Activated CD8-positive, alpha-beta T cell treated with anti-CD3 and anti-CD28 coated beads for 36 hours (primary cell): ENCODE measurements at places on chromosomes 16 and 17. TPM values are rescaled to one million over a fixed set of nuclear protein-coding genes. Genes with fewer than 3 reads are reported as not detected.

- H3K4me1 ChIP-seq: peaks cover 13% of the 10 kb centered on the region
- no peak overlapping the region for H3K27ac ChIP-seq
- DNase-seq: no peak
- no peak overlapping the region for H3K4me3 ChIP-seq
- no peaks in the 10 kb centered on the region for H3K36me3 ChIP-seq
- no peaks in the 10 kb centered on the region for H3K27me3 ChIP-seq
These were observed 4.4 kb downstream of the UBALD1 start for GRCh38 chr16:4610011-4611005.

DNA sequence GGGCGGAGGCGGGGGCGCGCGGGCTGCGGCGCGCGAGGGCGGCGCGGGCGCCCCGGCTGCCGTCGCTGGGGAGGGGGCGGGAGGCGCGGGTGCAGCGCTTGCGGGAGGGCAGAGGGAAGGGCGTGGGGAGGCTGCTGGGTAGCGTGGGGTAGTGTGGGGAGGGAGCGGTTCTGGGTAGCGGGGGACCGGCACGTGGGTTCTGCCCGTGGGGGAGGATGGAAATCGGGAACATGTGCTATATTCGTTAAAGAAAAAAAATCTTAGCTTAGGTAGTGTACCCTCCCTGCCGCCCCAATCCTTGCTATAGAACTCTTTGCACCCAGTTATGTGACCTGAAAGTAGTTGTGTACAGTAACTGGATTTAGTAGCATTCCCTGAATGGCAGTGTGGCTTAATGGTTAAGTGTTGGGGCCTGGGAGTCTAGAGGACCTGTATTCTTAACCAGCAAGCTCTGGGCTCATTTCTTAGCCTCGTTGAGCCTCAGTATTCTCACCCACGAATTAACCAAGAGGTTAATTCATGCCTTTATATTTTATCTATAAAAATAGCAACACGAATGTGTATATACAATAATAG is 646 bp downstream of the RABEP1 start:
- peak; percentile 49 for DNase-seq
- H3K4me1 ChIP-seq: peaks cover 29% of the 10 kb centered on the region
- peaks cover 22% of the 10 kb centered on the region for H3K36me3 ChIP-seq
- H3K4me3 ChIP-seq: peak overlapping the region; percentile 82

Gene CNGB1
- not detected for total RNA-seq

- no peak overlapping the region for H3K4me3 ChIP-seq
- H3K4me1 ChIP-seq: no peaks in the 10 kb centered on the region
- H3K27me3 ChIP-seq: peaks cover 2% of the 10 kb centered on the region
- H3K36me3 ChIP-seq: no peaks in the 10 kb centered on the region
These were observed 11.5 kb downstream of the KCNJ16 start for GRCh38 chr17:70086516-70086915.

Gene KRT16
- not detected for total RNA-seq

GRCh38 chr17:79985361-79985942 is 50.2 kb downstream of the TBC1D16 start:
- no peaks in the 10 kb centered on the region for H3K27me3 ChIP-seq
- no peak for DNase-seq
- H3K36me3 ChIP-seq: no peaks in the 10 kb centered on the region
- no peak overlapping the region for H3K27ac ChIP-seq
- H3K4me3 ChIP-seq: no peak overlapping the region
- peaks cover 8% of the 10 kb centered on the region for H3K4me1 ChIP-seq

Gene SMIM5
- 0.07 TPM for total RNA-seq

GRCh38 chr16:89095491-89095951 is 1.9 kb downstream of the ACSF3 start:
- peak; percentile 31 for DNase-seq
- H3K4me1 ChIP-seq: peaks cover 52% of the 10 kb centered on the region
- peak overlapping the region; percentile 96 for H3K27ac ChIP-seq
- no peaks in the 10 kb centered on the region for H3K27me3 ChIP-seq

- peak; percentile 16 for DNase-seq
- H3K27ac ChIP-seq: no peak overlapping the region
- no peak overlapping the region for H3K4me3 ChIP-seq
- no peaks in the 10 kb centered on the region for H3K36me3 ChIP-seq
- no peaks in the 10 kb centered on the region for H3K27me3 ChIP-seq
These were observed 192.8 kb downstream of the XYLT1 start for GRCh38 chr16:17277981-17278381.

- peak overlapping the region; percentile 38 for H3K4me3 ChIP-seq
- no peak for DNase-seq
- no peaks in the 10 kb centered on the region for H3K27me3 ChIP-seq
These were observed 2.4 kb downstream of the VEZF1 start for GRCh38 chr17:57985675-57985974.

GRCh38 chr16:20675488-20676267 is 21.8 kb downstream of the ACSM1 start:
- DNase-seq: peak; percentile 53
- H3K27me3 ChIP-seq: no peaks in the 10 kb centered on the region
- H3K36me3 ChIP-seq: no peaks in the 10 kb centered on the region
- peaks cover 27% of the 10 kb centered on the region for H3K4me1 ChIP-seq
- peak overlapping the region; percentile 62 for H3K4me3 ChIP-seq
- H3K27ac ChIP-seq: peak overlapping the region; percentile 31

DNA sequence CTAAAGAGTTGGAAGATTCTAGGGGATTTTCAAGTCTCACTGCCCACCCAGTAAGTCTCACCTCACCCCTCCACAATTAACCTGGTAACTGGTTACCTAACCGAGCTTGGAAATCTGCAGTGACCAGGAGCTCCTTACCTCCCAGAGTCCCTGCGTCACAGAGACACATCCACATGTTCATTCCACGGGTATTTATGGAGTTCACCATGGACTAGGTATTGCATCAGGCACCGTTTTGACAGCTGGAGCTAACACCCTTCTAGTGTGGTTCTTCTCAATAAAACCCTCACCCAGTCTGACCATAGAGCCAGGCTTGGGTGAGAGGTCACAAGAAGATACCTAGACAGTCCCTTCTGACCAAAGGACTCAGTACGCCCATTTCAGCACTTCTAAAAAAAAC is 2.1 kb downstream of the CES5A start:
- no peak for DNase-seq
- H3K4me3 ChIP-seq: no peak overlapping the region
- H3K27me3 ChIP-seq: peaks cover 5% of the 10 kb centered on the region
- no peaks in the 10 kb centered on the region for H3K4me1 ChIP-seq

Gene TPSG1
- not detected for total RNA-seq

DNA sequence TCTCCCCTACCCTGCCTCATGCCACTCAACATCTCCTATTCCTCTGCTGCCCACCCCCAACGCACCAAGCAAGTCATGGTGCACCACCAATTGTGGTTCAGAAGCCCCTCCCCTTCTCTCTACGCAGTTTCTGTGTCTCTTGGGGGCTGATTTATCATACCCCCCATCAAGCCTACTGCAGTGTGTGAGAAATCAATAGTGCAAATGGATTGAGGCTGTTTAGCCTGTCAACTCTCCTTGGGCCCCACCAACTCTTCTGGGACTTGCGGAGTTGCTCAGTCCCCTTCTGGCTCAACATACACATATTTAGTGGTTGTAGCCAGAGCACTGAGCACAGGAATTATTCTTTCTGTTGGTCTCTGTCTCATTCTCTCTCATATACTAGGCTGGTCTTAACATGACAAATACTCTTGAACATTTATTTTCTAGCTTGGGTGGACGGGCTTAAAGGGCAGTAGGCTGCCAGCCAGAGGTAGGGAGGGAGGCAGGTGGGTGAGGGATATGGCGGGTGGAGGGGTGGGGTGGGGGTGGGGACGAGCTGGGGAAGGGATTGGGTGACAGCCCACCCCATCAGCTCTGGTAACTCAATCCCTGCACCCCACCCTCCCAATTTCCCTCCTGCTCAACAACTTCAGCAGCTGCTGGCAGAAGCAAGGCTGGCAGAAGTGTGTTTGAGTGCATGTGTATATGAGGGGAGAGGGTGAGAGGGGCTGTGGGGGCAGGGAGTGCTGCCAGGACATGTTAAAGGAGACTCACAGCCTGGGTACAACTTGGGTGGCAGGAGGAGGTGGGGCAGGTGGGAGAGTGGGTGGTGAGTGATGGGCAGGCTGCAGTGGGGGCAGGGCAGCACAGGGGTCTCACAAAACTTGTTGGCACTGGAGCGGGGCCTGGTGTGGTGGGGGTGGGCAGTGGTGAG is 4.9 kb downstream of the RARA start:
- H3K27me3 ChIP-seq: no peaks in the 10 kb centered on the region
- DNase-seq: peak; percentile 9
- peak overlapping the region; percentile 57 for H3K27ac ChIP-seq
- H3K4me3 ChIP-seq: no peak overlapping the region

DNA sequence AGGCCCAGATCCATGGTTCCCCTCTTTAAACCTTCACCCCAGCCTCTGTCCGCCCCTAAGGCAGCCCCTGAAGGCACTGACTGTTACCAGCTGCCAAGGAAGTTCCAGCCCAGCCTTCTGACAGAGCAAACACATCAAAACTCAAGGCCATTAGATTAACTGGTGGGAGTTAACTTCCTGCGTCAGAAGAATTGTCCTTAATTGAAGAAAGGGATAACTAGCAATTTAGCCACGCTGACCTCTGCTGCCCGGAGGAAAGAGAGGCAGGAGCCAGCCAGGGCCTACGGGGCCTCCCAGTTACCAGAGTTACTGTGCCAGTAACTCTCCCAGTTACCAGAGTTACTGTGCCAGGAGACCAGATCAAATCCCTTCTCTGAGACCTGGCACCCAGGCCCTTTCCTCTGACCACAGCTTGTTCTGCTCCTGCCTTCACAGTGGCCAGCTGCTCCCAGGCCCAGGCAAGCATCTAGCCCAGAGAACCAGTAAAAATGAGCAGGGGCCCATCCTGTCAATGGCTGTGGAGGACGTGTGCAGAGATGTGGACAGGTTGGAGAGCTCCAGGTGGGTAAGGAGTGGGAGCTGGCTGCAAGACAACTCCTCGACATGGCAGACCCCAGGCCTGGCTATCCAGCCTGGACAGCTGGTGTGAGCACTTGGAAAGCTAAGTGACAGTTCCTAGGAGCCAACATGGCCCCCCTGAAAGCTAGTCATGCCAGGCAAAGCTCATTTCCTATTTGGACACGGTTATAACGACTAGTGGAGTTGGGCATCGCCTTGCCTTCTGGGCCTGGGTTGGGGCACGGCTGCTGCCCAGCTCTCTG is 2.8 kb upstream of the PITPNM3 start:
- H3K27me3 ChIP-seq: peaks cover 48% of the 10 kb centered on the region
- H3K27ac ChIP-seq: no peak overlapping the region
- H3K36me3 ChIP-seq: no peaks in the 10 kb centered on the region

Gene HEATR9
- 0.38 TPM for total RNA-seq

Gene G6PC3
- 20.2 TPM for total RNA-seq

DNA sequence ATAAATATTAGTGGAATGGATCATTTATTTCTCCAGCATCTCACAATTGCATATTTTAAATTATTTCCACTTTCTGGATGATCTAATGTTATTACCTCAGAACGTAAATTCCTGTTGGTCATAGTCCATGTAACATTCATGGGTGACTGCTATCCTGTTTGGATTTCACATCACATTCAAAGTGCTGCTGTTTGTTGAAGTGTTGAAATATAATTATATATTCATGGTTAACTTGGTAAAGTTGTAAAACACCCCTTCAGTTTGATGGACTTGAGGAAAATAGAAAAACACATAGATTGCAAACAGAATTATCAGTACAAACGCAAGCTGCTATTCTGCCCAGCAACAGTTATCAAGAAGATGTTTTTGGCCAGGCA is 59.6 kb downstream of the TANGO6 start:
- H3K4me1 ChIP-seq: no peaks in the 10 kb centered on the region
- no peak overlapping the region for H3K4me3 ChIP-seq
- peaks cover 15% of the 10 kb centered on the region for H3K36me3 ChIP-seq
- no peaks in the 10 kb centered on the region for H3K27me3 ChIP-seq
- no peak for DNase-seq
- H3K27ac ChIP-seq: no peak overlapping the region

Gene SMIM22
- total RNA-seq: not detected

- no peak for DNase-seq
- H3K36me3 ChIP-seq: peaks cover 32% of the 10 kb centered on the region
- no peak overlapping the region for H3K4me3 ChIP-seq
- H3K27me3 ChIP-seq: no peaks in the 10 kb centered on the region
- no peak overlapping the region for H3K27ac ChIP-seq
- peaks cover 4% of the 10 kb centered on the region for H3K4me1 ChIP-seq
These were observed 13.0 kb downstream of the VEZF1 start for GRCh38 chr17:57975044-57975443.

Gene TMEM88
- 2.9 TPM for total RNA-seq

Gene KRTAP3-2
- not detected for total RNA-seq

- peak; percentile 57 for DNase-seq
- peaks cover 69% of the 10 kb centered on the region for H3K36me3 ChIP-seq
- H3K27ac ChIP-seq: peak overlapping the region; percentile 80
These were observed 45.2 kb downstream of the XPO6 start for GRCh38 chr16:28166394-28167208.

Gene AXIN2
- 0.69 TPM for total RNA-seq

- H3K27me3 ChIP-seq: peaks cover 4% of the 10 kb centered on the region
- no peak overlapping the region for H3K4me3 ChIP-seq
- DNase-seq: no peak
- H3K36me3 ChIP-seq: no peaks in the 10 kb centered on the region
- H3K4me1 ChIP-seq: no peaks in the 10 kb centered on the region
These were observed 91.4 kb upstream of the DYNLRB2 start for GRCh38 chr16:80449392-80449791.
